ENCODE measurements at places on chromosomes 3 and 15. TPM values are rescaled to one million over a fixed set of nuclear protein-coding genes. Genes with fewer than 3 reads are reported as not detected.

HYAL1 gene
- 0.16 TPM for total RNA-seq

ZNF662 gene
- 20.4 TPM for total RNA-seq

DGKG gene
- total RNA-seq, result 3.0 TPM

SEMA5B gene
- 9.8 TPM for total RNA-seq

PPP2R3A gene
- total RNA-seq, result 37.9 TPM
